ENCODE measurements at places on chromosomes 11 and 22.

DNA sequence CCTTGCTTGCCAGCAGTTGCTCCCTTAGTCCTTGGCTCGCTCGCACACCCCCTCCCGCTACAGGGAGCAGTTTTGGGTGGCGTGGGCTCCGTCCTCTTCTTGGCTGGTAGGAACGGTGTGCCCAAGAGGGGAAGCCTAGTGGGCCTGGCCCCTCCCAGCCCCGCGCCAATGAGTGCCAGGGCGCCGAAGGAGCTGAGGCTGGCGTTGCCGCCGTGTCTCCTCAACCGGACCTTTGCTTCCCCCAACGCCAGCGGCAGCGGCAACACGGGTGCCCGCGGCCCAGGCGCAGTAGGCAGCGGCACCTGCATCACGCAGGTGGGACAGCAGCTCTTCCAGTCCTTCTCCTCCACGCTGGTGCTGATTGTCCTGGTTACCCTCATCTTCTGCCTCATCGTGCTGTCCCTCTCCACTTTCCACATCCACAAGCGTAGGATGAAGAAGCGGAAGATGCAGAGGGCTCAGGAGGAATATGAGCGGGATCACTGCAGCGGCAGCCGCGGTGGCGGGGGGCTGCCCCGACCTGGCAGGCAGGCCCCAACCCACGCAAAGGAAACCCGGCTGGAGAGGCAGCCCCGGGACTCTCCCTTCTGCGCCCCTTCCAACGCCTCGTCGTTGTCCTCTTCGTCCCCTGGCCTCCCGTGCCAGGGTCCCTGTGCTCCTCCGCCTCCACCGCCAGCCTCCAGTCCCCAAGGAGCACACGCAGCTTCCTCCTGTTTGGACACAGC, 1.6 kb downstream of the C11orf87 start:
- DNase-seq, result peak; percentile 11

DNA sequence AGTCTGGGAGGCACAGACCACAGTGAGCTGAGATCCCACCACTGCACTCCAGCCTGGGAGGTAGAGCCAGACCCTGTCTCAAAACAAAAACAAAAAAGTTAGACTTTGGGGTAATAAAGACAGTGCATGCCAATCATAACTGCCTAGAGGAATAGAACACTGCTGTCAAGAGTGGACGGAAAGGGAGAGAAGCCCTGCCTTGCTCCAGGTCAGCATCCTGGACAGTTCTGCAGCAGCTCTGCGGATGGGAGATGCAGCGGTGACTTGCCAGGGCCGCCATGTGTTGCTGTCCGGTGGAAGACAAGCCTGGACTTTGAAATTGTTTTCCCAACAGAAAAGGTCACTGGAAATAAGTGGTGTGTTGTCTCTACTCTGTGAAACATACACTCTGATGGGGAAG, 618.2 kb downstream of the TBC1D22A start:
- no peak for DNase-seq

DNA sequence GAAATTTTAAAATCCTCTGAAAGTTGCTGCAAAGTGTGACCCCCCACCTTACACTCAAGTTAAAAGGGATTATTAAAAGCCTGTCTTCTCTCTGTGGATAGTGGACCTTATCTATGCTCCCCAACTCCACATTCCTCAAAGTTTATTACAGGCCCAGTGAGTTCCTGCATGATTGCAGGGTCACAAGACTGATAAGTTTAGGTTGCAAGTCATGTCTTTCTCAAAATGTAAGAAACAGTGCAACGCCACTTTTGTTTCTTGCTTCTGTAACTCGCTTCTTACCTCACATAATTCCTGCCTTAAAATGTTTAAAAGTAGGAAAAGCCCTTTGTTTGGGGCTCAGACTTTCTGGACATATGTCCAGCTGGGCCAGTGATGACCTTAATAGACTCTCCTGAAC, 38.4 kb upstream of the GLYAT start:
- no peak for DNase-seq

DNA sequence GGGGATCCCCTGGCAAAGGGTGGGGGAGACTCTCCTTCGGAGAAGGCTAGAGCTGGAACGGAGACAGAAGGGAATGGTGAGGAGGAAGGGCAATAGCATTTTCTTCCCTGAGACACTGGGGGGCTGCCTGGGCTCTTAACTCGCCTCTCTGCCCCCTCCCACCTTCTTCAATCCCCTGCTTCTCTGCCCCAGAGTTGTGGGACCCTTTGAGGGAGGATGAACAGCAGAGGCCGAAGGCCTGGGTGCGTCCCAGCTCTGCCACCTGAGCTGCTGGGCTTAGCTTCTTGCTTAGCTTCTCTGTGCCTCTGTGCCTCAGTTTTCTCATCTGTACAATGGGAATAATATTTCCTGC, 72.4 kb downstream of the RTL6 start:
- DNase-seq, result no peak

- no peak for DNase-seq
Measured at GRCh38 chr11:76786441-76787014, 3.4 kb downstream of the TSKU start.

GRCh38 chr22:42490243-42490832, 29.3 kb downstream of the RRP7A start:
- no peak for DNase-seq

- DNase-seq, result no peak
Measured at GRCh38 chr11:100663583-100663982, 23.5 kb upstream of the ARHGAP42 start.

- peak; percentile 56 for DNase-seq
Measured at GRCh38 chr22:20131597-20131858, at the start of gene ZDHHC8. ZDHHC8 (plus strand) TSS chr22:20131804; CDS start chr22:20131948, 144 bp downstream.

DNA sequence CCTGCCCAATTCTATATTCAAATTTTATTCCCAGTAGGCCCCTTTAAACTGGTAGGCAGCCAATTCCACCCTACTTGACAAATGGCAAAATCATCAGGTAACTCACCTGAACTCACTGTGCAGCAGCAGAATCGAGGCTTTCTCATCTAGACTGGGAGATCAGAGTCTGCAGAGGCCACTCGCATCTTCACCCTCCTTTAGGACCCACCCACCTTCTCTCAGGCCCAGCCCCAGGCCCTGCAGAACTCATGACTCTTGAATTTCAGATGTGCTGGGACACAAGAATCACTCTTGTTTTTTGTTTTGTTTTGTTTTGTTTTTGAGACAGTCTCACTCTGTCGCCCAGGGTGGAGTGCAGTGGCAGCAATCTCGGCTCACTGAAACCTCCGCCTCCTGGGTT, 38.8 kb downstream of the MICAL3 start:
- no peak for DNase-seq

DNA sequence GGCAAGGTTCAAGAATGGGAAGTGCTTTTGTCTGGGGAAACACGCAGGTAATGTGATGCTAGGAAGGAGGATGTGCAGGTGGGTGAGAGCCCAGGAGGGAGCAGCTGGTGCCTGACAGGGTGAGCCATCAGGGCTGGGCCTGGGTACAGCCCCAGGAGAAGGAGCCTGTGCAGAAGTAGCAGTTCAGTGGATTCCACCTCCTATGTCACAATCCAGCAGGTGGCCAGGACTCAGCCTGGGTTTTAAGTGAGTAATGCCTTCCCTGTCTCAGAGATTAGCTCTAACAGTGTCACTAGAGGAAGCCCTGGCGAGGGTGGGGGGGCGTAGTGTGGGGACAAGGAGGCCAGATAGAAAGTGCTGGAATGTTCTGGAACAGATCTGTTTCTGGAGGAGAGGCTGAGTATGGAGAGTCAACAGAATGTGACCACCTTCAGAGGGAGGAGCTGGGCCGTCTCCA, 8.1 kb downstream of the RIC8A start:
- DNase-seq, result no peak

DNA sequence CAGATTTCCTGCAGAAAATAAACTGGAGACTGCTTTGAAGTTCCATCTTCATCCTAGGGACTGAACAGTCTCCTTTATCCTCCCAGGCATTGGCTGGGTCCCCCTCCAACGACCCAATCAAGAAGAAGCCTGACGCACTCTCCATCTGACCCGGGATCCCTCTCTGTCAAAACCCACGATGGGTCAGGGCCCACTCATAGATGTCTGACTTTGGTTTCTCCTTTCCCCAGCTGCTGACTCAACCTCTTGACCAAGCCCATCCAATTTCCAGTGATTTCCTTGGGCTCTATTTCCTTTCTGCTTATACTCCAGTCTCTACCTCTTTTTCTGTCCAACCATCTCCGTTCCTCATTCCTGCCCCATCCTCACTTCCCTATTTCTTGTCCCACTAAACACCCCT, 189.7 kb downstream of the MIAT start:
- DNase-seq, result no peak

GRCh38 chr11:8871171-8871775, 39.7 kb upstream of the AKIP1 start:
- DNase-seq, result peak; percentile 86

- no peak for DNase-seq
Measured at GRCh38 chr11:47010179-47010578, 73.6 kb downstream of the CSTPP1 start.

- no peak for DNase-seq
Measured at GRCh38 chr11:4704790-4705334, 278 bp downstream of the MMP26 start.

GRCh38 chr11:854601-855329, 12.1 kb downstream of the TSPAN4 start:
- no peak for DNase-seq

- DNase-seq, result peak; percentile 93
Measured at GRCh38 chr11:68903288-68904247, at the start of the genes IGHMBP2 and MRPL21. IGHMBP2 (plus strand) TSS chr11:68903891; CDS start chr11:68903953, 62 bp downstream. MRPL21 (minus strand) TSS chr11:68903832; CDS start chr11:68903810, 22 bp downstream.

DNA sequence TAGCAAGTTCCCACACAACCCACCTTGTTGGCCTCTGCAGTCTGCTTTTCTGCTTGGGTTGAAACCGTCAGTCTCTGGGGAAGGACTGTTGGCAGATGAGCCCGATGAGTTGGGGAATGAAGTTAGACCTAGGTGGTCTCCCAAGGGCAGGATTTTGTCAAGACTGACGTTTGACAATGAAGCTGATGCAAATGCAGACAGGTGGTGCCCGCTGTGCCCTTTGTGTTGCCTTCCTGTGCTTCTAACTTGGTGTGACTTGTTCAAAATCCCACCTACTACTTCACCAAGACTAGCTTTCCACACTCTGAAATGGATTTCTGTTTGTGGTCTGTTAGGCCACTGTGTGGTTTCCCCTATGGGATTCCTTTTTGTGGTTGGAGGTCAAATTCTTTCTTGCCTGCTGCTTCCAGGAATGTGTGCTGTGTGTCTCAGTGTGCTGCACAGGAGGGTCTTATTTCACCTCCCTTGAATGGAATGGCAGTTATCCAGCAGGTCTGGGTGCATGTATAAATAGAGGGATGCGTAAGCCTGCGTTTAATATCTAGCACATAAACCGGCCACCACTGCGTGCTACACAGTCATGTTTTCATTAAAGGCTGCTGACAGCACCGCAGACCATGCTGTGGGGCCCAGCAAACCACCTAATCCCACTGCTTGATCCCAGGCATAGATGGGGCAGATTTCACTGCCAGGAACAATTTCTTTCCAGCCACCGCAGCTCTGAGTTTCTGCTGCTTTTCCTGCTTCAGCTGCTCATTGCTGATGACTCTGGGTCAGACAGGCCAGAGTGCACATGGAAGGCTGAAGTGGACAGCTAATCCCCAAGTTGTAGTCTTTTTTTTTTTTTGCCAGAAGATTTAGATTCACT, 44.8 kb downstream of the ADAMTS8 start:
- DNase-seq, result peak; percentile 42

DNA sequence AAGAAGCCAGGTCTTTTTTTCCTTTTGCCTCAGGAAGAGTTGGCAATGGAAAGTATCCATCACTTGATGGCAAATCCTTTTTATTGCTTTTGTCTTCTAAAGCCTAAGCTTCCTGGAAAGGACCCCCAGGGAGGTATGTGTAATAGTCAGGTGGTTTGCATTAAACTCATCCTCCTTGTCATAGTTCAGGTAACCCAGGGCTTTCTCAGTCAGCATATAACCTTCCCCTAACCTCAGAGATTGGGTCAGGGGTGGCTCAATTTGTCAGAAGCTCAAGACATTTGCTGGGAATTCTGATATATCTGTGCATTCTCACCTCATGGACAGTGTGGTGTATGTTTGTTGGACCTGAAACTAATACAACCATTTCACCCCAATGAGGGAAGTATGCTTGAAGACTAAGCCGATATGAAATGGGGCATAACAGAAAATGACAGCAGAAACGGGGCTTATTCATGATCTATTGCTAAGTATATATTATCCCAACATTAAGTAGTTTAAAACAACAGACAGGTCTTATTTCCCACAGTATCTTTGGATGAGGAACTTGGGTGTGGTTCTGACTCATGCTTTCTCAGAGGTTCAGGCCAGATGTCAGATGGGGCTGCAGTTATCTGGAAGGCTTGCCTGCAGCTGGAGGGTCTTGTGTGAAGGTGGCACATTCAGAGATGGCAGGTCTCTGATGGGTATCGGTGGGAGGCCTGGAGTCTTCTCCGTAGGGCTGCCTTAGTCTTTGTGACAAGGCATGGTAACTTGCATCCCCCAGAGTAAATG, 135.8 kb upstream of the SPON1 start:
- DNase-seq, result peak; percentile 13

DNA sequence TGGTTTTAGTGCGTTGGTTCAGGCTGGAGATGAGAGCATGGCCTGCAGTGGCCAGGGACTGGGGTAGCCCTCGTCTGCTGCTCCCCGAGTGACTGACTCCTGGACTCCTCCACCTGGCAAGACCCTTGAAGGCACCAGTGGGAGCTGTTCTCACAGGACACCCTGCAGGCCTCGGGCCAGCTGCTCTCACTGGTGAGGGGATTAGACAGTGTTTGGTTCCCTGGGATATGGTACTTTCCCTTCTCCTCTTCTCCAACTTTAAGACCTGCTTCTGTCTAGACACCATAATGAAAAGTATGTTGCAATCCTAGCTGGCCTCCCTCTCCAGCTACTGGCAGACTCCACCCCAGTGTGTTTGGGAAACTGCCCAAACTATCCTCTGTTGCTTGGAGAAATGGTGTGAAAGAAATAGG, 168.8 kb upstream of the CADM1 start:
- peak; percentile 90 for DNase-seq

DNA sequence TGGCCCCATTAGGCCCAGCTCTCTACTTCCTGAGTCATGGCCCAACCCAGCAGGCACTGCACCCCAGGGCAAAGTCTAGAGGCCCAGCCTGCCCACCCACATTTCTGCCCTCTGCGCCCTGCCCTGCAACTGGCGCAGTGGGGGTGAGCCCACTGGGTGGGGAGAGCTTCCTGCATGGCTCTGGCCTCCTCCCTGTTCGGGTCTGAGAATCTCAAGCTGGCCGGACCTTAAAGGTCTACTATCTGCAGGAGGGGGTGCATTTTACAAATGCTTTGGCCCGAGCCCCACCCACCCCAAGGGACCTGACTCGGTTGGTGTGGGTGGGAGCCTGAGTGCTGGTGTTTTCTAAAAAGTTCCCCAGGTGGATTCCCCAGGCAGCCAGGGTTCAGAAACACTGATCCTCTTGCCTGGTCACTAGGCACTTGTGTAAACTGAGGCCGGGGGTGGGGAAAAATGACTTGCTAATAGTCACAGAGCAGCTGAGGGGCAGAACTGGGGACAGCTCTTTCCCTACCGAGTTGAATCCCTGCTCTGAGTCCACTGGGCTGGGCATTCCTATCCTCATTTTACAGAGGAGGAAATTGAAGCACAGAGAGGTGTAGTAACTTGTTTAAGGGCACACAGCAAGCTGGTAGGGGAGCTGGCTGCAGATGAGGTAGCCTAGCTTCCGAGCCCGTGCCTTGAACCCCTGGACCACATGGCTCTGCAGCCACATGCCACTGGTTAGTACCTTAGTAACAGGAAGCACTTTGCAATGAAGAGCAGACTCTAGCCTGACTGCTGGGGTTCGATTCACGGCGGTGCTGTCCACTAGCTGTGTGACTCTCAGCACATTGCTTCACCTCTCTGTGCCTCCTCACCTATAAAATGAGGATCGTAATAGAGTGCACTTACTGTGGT, 36.3 kb downstream of the CD82 start:
- no peak for DNase-seq

Measured in AG08395 (cell line).